ENCODE measurements at places on chromosomes 16 and 17. TPM values are rescaled to one million over a fixed set of nuclear protein-coding genes. Genes with fewer than 3 reads are reported as not detected.

GRCh38 chr17:79732804-79733691 lies 2.3 kb downstream of the ENPP7 start:
- DNase-seq: no peak
- H3K4me1 ChIP-seq: no peaks in the 10 kb centered on the region
- no peaks in the 10 kb centered on the region for H3K27me3 ChIP-seq
- H3K27ac ChIP-seq: no peak overlapping the region
- H3K36me3 ChIP-seq: no peaks in the 10 kb centered on the region

DNA sequence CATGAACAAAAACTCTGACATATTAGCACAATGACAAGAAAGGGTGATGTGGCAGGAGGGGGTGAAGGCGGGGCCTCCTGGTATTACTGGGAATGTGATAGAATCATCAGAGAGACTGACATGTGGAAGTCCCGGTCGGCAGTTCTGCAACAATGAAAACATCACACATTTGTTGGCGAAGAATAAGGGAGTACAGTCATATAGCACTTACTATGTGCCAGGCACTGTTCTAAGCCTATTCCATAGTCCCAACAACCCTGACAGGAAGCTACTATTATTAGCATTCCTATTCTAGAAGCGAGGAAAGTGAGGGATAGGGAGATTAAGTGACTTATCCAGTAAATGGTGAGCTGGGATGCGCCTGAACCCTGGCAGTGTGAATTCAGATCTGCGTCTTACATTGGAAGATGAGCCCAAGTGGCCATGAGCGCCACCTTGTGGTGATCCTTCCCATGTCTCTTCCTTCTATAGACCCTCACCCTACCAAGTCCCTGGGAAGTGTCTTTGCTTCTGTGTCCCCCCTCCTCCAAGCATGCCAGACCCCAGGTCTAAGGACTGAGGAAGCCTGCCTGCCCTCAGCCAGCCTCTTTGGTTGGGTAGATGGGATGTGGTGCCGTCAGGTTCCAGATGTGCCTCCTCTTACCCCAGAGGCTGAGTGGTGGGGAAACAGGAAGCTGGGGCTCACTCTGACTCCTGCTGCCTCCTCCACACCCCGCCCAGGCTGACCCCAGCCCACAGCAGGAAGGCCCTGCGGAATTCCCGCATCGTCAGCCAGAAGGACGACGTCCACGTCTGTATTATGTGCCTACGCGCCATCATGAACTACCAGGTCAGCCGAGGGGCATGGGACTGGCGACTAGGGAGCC lies 14.0 kb downstream of the FMNL1 start:
- no peaks in the 10 kb centered on the region for H3K36me3 ChIP-seq
- H3K4me1 ChIP-seq: no peaks in the 10 kb centered on the region
- H3K27me3 ChIP-seq: peaks cover 41% of the 10 kb centered on the region
- no peak overlapping the region for H3K4me3 ChIP-seq

DNA sequence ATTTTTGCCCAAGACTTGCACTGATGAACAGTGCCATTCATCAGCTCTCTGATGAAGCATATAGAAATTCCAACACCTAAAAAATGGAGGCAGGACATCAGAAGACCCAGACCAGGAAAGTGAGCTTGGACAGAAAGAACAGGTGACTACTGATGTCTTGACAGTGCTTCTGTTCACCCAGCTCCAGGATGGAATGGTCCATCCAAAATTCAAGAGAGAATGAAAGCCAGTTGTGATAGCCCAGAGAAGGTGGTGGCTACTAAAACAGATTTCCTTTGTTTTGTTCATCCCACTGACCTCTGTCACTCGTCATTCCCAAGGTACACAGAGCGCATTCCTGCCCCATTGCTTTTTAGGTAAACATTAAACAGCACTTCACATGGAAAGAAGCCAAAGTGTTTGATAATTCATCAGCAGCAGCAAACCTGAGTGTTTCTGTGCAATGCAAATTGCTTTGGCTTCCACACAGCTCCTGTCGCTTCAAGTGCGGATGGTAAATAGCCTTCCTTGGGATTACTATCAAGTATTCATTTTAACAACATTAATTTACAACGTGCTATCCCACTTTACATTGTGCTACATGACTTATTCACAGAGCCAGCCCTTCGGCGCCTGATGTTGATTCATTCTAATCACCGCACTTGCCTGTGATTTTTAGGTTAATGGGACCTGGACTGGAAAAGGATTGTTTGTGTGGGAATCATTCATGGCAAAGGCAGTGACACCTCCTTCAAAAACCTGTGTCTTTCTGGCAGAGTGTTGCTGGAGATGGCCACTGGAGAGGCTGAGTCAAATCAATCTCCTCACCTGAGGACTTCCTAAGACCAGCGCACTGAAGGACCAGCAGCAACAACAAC lies 65.1 kb upstream of the TOX3 start:
- no peaks in the 10 kb centered on the region for H3K4me1 ChIP-seq
- H3K4me3 ChIP-seq: no peak overlapping the region
- no peaks in the 10 kb centered on the region for H3K27me3 ChIP-seq
- no peak for DNase-seq

- H3K27me3 ChIP-seq: no peaks in the 10 kb centered on the region
- no peaks in the 10 kb centered on the region for H3K4me1 ChIP-seq
- H3K36me3 ChIP-seq: peaks cover 50% of the 10 kb centered on the region
- H3K4me3 ChIP-seq: no peak overlapping the region
- H3K27ac ChIP-seq: no peak overlapping the region
- no peak for DNase-seq
These were observed 20.0 kb downstream of the NUP93 start for GRCh38 chr16:56749672-56750491.

DNA sequence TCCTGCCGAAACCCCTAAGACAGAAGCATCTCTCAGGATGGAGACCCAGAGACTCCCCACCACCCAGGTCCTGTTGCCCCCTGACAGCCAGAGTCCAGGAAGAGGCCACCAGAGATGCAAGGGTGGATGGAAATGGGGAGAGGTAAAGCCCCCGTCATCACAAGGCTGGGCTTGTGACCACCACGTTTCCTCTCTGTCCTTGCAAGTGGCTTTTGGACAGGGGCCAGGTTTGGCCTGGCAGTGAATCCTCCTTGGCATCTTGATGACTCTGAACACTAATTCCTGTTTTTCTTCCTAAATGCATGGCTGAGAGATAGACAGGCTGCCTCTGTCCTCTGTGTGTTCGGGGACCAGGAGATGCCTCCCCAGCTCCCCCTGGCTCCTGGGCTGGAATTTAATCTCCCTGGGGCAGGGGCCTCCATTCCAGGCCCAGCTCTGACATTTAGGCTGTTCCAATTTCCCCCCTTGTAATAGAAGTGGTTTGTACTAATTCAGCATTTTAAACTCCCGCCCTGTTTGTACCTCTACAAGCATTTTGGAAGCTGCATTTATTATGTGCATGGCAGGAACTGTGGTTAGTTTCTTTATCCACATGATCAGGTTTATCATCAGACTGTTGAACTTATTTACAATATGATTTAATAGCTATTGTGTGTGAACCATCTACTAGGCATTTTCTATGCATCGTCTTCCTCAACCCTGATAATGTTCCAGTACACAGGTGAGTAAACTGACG lies 116.1 kb upstream of the IRX6 start:
- no peak overlapping the region for H3K27ac ChIP-seq
- H3K4me3 ChIP-seq: no peak overlapping the region
- H3K27me3 ChIP-seq: no peaks in the 10 kb centered on the region
- DNase-seq: no peak
- H3K4me1 ChIP-seq: peaks cover 6% of the 10 kb centered on the region
- H3K36me3 ChIP-seq: no peaks in the 10 kb centered on the region

DNA sequence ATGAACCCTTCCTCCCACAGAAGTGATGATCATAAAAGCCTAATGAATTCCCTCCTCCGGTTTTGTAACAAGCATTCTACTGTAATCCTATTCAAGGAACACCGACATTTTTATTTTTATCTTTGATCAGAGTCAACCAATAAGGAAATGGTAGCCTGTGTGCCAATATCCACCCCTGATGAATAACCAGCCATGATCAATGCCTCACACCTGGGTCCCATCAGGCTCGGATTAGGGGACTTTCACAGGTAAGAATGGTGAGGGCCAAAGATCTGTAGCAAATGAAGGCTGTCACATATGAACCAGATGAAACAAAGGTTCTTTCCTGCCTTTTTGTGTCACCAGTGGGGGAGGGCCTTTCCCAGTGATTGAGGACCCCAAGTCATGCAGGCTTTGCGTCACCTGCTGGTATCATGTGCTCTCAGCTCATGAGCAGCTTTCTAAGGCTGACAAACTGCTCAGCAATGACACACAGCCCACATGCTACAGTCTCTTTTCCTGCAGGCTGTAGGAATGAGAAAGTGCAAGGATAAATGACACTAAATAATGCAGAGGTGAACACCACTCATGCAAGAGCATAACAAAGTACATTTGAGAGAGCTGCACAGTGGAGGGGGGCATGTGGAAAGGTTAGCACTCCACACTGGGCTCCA lies 34.9 kb downstream of the TOM1L2 start:
- no peak overlapping the region for H3K27ac ChIP-seq
- no peaks in the 10 kb centered on the region for H3K36me3 ChIP-seq
- no peak overlapping the region for H3K4me3 ChIP-seq
- H3K27me3 ChIP-seq: no peaks in the 10 kb centered on the region
- H3K4me1 ChIP-seq: peaks cover 39% of the 10 kb centered on the region

DNA sequence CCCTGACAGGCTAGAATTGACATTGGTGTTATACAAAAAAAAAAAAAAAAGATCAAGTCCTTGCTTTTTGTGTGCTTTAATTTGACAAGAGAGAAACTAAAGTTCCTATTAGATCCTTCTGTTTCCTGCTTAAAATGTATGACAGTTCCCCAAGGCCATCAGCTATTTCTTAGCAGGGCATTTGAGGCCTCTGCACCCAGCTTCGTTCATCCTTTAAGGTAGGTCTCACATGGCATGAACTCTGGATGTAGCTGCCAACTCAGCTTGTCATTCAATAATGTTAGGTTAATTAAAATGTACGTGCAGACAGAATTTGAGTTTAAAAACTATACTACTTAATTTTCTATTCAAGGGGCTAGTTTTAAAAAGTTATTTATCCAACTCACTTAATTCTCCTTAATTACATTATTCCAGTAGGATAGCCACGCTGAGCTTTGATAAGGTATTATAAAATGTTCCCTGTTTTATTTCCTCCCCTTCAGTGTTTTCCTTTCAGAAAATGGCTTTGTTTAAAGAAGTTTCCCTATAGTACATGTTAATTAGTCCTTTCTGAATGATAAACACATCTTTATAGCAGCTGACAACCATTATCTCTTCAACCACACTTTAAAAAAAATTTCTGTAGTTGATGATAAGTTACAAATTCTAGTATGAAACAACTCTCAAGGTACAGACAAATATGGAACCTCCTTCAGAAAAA lies 1.2 kb upstream of the RFFL start:
- no peaks in the 10 kb centered on the region for H3K36me3 ChIP-seq
- no peak for DNase-seq
- no peak overlapping the region for H3K4me3 ChIP-seq
- H3K27ac ChIP-seq: no peak overlapping the region
- no peaks in the 10 kb centered on the region for H3K27me3 ChIP-seq
- H3K4me1 ChIP-seq: peaks cover 14% of the 10 kb centered on the region

DNA sequence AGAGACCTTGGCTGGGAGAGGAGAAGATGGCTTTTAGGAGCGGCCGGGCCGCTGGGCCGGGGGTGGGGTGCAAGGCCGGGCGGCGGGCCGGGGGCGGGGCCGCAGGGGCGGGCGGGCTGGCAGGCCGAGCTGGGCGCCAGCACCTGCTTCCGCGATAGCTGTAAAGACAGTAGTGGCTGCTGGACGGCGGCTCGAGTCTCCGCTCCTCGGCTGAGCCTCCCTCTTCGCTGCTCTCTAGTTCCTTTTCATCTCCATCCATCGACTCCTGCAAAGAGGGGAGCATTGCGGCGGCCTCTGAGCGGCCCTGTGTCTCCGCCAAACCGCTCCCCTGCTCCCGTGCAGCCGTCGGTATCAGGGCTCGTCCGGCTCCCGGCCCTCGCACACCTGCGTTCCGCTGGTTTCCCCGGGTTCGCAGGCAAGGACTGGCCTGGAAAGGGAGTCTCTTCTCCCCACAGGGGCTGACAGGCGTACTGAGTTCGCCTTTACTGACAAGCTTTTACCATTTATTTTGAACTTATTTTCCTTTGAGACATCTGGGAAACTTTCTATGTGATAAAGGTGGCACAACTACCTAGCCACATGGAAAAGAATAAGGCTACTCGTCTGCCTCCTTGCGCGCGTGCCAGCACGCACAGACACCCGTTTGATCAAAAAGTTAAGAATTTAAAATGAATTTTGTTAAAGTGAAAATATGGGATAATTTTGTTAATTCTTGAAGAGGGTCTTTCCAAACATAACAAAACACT lies at the start of gene C17orf75:
Gene C17orf75 (minus strand): TSS at position 317 of the 746 bp plus-strand sequence. CDS start 34 bp downstream, at position 283.
- peak within 1 kb of the TSS; percentile 81 for H3K4me3 ChIP-seq
- no peaks in the 10 kb centered on the region for H3K27me3 ChIP-seq
- H3K27ac ChIP-seq: peak within 1 kb of the TSS; percentile 76
- peaks cover 11% of the 10 kb centered on the region for H3K36me3 ChIP-seq

GRCh38 chr17:3602499-3602898 lies 6.7 kb downstream of the TRPV1 start:
- no peaks in the 10 kb centered on the region for H3K27me3 ChIP-seq
- peak; percentile 86 for DNase-seq
- no peaks in the 10 kb centered on the region for H3K4me1 ChIP-seq
- H3K36me3 ChIP-seq: peaks cover 25% of the 10 kb centered on the region
- H3K4me3 ChIP-seq: no peak overlapping the region
- no peak overlapping the region for H3K27ac ChIP-seq

Gene DNAI2
- total RNA-seq: not detected

Gene RBFOX1
- 3.3 TPM for total RNA-seq

Gene SHISA9
- 22.2 TPM for total RNA-seq

Gene TBC1D3H
- 3.0 TPM for total RNA-seq
